ENCODE measurements at places on chromosomes 5 and 9.

DNA sequence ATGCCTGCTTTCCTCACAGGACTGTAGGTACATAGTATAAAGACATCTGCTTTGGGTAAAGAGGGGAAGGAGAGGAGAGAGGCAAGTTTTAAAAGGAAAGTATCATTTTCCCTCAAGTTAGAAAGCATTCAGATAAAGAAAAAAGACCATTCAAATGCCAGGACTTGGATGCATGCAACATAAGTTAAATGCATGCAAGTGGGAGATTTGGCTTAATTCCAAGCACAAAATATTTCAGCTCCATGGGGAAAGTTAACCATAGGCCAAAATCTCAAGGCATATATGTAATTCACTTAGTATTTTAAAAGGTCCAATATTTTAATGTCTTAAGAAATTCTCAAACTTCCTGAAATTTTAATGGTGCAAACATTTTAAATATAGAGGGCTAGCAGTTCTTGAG is 36.4 kb downstream of the POU5F2 start:
- no peak for DNase-seq

DNA sequence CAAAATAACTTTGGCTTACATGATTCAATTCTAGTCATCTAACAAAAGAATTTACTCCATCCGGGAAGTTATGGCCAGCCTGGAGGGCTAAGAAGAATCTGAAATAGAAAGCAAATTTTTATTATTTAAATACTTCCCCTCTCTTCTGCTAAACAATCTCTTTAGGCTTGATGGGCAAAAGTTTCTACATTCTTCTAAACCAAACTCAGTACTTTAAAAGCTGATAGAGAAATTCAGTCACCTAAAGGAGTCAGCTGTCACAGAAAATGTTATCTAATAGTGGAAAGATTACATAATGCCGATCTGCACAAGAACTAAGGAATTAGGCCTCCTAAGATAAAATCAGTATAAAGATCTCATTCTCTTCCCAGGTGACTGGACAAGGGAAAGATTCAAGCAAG is 32.4 kb downstream of the GNAQ start:
- no peak for DNase-seq

DNA sequence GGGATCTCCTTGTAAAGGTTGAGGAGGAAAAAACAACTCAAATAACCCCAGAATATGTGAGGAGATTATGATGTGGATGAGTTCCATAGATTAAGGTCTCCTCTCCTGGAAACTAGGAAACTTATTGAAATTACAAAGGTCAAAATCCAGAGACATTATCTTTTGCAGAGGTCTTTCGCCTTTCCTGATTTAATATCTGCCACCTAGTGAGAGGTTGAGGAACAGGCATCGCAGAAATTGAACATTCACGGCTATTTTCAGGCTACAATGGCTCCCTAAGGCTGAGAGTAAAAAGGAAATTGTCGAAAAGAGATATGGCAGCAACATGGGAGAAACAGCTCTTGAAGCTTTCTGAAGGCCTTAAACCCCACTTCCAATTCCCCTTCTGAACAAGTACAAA is 127.5 kb upstream of the PLCXD3 start:
- DNase-seq, result no peak

- DNase-seq, result no peak
Measured at GRCh38 chr5:170287532-170287931, 10.0 kb downstream of the LCP2 start.

- DNase-seq, result no peak
Measured at GRCh38 chr9:126155756-126156664, 170.6 kb upstream of the MVB12B start.

- DNase-seq, result no peak
Measured at GRCh38 chr5:109953761-109954160, 264.0 kb downstream of the MAN2A1 start.

DNA sequence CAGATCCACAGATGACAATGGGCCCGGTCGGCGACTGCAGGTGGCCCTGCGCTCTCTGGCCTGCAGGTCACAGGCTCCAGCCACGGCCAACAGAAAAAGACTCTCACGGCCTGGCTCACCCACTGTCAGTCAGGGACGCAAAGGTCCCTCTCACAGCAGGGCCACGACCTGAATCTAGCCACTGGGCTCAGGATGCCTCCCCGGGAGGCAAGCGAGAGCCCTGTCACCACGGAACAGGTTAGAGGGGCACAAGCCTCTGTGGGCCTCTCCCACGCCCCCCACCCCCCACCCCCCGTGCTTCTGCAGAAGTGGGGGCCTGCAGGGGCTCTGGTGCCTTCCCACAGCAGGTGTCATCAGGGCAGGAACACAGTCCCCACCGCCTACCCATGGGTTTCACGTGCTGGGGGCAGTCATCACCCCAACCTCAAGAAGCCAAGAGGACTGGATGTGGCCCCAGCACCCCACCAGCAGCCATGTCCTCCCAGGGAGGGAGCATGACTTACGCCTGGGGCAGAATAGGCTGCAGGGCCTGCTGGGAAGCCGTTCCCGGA is 17.3 kb upstream of the EGFL7 start:
- no peak for DNase-seq

- DNase-seq, result no peak
Measured at GRCh38 chr9:136945333-136946227, 537 bp downstream of the C8G start.

GRCh38 chr5:163770625-163771024 is 265.2 kb downstream of the MAT2B start:
- DNase-seq, result no peak

DNA sequence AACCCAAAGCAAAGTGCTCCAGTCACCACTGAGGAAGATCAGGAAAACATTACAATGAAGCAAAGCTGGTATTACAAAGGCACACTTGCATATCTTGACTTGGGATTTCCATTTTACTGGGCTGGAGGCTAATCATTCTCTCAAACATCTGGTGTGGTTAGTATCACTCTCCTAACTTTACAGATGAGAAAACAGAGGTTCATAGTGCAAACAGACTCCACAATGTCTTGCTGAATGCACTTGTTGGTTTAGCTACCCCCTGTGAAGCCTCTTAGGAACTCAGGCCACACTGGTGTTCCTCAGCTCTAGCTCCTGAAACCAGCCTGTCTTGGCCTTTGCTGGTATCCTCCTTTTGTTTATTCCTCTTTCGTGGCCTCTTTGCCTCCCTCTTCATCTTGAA is 29.5 kb upstream of the SMAD5 start:
- DNase-seq, result no peak

GRCh38 chr5:59091965-59092364 is 509.1 kb downstream of the RAB3C start:
- DNase-seq, result no peak

GRCh38 chr9:115022760-115023434 is 92.5 kb upstream of the TNFSF8 start:
- no peak for DNase-seq

DNA sequence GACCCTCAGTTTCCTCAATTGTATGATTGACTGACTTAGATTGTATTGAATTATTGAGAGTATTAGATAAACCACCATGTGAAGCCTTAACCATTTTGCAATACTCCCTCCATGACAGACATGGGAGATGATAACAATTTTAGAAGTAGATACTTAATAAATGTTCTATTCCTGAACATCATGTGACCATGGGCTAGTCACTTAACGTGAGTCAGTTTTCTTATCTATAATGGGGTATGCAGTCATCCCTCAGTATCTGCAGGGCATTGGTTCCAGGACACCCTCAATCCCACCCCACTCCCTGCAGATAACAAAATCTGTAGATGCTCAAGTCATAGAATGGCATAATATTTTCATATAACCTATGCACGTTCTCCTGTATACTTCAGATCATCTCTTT is 31.0 kb downstream of the SNX18 start:
- DNase-seq, result no peak

- DNase-seq, result no peak
Measured at GRCh38 chr9:128728298-128728697, 4.4 kb upstream of the ZDHHC12 start.

DNA sequence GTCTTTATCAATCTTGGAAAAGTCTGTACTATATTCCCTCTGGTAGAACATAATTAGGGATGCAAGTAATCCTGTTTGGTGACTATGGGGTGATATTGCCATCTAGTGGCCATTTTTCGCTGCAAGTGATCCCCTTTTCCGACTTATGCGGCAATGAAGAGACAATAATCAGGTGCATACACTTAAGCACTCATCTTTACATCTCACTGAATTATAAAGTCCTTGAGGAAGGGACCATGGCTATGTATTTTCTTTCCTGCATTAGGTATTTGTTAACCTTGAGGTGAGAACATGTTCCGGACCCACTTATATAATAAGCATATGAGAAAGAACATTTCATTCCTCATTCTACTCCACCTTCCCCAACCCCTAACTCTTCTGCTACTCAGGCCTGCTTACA is 19.6 kb upstream of the LIX1 start:
- DNase-seq, result no peak

DNA sequence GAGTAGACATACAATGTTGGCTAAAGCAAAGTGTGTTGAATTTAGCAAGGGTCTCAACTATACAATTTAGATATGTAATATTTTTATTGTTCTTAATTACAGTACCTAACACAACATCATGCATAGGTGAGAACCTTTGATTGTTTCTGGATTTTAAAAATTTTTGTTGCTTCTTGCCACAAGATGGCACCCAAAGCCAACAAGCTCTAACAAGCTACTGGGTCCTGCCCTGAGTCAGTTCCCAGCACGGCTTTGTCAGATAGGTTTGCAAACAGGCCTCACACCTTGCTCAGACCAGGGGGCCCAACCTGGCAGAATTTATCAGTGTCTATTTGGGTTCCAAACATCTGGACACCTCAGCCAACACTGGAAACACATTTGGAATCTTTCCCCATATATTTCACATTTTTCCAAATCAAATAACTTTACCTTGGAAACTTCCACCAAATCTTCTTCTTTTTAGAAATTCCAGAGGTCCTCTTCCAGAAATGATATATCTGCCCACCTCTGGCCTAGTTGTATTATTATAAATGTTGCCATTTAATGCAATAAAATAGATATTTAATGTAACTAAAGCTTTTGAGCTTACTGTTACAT is 49.5 kb upstream of the EGFLAM start:
- DNase-seq, result no peak

DNA sequence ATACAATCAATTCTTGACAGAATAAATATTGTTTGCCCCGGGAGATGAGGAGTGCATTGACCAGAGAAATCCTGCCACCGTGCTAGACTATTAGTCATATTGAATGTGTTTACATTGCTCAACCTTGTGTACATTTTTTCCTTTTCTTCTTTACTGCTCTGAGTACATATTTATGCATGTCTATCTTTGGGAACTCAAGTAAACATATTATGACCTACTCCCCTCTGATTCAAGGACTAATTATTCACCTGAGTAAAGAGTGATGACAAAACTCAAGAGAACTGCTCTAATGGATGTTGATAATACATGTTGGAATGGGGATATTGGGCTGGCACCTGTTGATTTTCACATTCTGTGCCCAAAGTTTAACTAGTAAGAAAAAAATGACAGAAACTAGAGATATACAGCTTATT is 3.9 kb upstream of the SPINK1 start:
- DNase-seq, result no peak

- DNase-seq, result no peak
Measured at GRCh38 chr9:135283671-135284070, 195.9 kb upstream of the PPP1R26 start.

- DNase-seq, result no peak
Measured at GRCh38 chr5:14035859-14036503, 91.5 kb upstream of the DNAH5 start.

DNA sequence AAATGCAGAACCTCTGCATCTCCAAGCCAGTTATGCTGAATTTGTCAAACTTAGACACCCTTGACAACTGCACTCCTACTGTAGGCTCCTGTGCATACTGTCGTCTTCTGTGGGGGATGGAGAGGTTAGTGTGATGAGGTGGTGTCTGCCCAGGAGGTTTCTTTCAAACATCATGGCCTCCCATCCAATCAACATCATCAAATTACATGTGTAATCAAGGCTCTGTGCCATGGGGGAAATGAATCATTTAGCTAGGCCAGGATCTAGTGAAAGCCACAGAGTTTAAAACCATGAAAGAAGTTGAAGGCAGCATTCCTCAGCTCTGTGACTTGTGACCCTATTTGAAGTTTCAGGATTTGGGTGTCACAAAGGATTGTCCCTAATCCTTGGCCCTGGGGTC is 240.6 kb downstream of the MARCHF11 start:
- no peak for DNase-seq

- DNase-seq, result no peak
Measured at GRCh38 chr5:133750856-133751255, 138.5 kb upstream of the FSTL4 start.

- no peak for DNase-seq
Measured at GRCh38 chr5:178304016-178304415, 71.4 kb upstream of the PHYKPL start.

DNA sequence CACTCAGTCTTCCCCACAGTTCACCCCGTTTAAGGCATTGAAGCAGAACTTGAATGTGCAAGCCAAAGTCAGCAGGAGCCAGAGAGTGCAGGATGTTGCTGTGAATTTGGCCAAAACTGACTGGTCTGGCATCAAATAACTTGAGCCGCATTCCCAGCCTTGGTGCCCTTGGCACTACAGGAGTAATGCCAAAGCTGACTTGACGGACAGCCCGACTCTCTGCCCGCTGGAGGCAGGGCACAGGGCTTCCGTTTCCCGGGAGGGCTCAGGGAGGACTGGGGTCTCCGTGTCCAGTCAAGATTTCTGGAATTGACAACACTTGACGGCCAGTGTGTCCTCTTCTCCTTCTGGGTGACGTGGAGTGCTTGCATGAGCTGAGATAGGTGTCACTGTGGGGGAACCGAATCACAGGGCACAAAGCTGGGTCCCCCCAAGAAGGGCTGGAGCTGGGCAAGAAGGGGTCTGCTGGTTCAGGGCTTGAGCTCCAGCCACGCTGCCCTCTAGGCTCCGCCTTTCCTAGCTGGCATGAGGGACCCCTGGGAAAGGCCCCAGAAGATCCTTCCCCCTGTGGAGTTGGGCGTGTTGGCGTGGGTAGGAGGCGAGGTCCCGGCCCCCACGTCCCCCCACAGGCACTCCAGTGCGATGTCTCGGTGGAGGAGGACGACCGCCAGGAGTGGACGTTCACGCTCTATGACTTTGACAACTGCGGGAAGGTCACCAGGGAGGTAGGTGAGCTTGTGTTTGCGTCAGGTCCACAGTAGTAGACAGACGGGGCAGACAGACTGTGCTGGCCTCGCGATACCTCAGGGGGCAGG is 25.2 kb downstream of the NKD2 start:
- no peak for DNase-seq

- DNase-seq, result no peak
Measured at GRCh38 chr9:30280229-30280900, 2104.1 kb upstream of the ACO1 start.

DNA sequence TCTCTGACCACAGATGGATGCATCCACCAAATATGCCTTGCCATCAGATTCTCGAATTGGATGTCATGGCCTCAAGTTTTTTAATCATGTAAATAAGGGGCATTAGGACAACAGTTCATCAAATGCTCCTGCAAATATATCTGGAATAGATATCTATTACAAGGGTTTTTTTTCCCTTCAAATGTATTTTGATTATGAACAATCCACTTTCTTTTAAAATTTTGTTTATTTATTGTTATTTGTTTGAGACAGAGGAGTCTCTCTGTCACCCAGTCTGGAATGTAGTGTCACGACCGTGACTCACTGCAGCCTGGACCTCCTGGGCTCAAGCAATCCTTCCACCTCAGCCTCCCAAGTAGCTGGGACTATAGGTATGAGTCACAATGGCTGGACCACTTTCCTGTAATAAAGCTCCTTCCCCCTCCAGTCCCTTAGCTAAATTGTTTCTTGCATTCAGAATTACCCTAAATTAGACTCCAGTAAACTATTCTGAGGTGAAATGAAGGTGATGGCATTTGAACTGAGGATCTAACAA is 1412.1 kb downstream of the EFNA5 start:
- DNase-seq, result no peak

- DNase-seq, result no peak
Measured at GRCh38 chr9:27784847-27785713, 211.8 kb upstream of the C9orf72 start.
